ENCODE measurements at places on chromosomes 4 and X.

DNA sequence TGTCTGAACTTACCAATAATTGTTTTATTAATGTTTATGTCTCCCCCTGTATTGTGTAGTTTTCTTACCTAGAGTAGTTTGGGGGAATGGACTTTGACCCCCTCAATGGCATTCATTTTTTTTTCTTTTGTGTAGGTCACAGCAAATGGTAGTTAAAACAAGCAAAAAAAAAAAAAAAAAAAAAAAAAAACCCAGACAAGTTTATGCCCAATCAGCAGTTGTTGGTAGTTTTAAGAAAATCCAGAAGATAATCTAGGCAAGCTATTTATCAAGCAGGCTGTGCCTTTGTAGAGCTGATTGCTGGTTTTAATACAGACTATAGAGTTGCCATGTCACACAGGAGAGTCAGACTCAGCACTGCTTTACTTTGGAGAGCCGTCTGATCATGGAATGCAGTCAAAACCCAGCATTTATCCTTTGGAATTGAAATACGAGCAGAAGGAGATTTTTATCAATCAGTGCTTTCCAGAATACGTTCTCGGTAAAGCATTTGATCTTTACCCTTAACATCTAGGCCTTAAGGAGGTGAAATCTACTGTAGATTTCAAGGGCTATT, 16.6 kb downstream of the DCUN1D4 start:
- DNase-seq, result no peak

DNA sequence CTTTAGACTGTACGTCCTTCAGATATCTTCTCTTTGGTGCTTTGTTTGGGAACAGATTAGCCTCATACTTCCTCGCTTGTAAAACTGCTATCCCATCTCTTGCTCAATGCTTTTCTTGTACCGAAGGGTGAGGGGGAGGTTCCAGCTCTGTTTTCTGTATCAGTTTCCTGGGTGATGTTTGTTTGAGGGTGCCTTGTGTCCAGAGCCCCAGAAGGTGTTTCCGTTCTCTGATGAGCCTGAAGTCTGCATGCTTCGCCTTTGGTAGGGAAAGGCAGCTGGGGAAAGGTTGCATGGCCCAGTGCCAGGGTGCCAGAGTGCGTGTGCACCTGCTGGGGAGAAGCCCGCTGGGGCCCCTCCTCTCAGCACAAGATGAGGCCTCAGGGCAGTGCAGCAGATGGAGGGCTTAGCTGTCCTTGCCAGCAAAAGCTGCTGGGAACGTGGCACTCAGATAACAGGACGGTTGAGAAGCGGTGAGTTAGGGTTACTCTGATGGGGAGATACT, 73.7 kb downstream of the TBL1X start:
- DNase-seq, result no peak

- DNase-seq, result no peak
Measured at GRCh38 chr4:108035691-108036090, 46.0 kb downstream of the HADH start.

DNA sequence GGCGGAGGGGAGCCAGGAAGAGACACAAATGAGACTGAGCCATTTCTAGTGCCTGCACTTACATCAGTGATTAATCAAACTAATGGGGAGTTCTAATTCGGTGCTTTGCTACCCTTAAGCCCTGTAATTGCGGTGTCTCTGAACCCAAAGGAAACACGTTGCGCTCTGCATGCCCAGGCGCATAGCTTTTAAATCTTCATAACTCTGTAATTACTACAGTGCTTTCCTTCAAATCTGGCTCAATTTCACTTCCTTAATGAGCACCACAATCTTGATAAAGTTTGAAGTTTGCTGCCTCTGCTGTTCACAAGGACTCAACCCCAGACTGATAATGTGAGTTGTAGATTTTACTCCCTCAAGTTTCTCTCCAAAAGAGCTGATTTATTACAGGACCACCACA, 5.7 kb upstream of the NHS start:
- DNase-seq, result no peak

DNA sequence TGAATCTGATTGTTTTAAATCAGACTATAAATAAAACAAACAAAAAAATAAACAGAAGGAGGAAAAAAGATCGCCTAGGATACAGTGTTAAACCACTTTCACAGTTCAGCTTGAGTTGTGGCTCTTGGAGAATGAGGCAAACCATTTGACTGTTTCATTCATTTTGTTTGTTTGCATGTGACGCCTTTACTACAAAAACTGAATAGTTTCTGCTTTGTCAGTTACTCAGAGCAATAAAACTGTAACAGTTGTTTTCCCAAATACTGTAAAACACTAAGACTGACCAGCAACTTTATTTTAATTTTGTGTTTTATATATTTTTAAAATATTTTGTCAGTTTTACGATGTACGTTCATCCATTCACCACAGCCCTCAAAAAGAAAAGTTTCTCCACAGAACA, 214.5 kb downstream of the FBXW7 start:
- DNase-seq, result no peak

- DNase-seq, result no peak
Measured at GRCh38 chrX:68929332-68930150, 100.7 kb downstream of the EFNB1 start.

DNA sequence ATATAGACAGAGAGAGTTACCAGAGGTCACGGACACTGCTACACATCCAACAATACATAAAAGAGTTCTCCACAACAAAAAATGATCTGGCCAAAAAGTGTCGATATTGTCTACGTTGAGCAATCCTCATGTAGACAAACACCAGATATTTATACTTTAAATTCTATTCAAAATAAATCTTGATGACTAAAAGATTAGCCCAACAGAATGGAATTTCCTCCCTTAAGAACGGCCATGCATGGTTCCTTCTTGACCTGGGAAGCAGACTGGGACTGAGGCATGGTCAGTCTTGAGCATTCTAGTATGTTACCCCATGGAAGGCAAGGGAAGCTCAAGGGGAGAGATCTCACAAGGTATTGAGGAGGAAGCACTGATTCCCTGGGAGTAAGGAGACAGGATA, 43.5 kb downstream of the LHFPL1 start:
- no peak for DNase-seq

- no peak for DNase-seq
Measured at GRCh38 chr4:101307899-101308298, 39.4 kb downstream of the PPP3CA start.

DNA sequence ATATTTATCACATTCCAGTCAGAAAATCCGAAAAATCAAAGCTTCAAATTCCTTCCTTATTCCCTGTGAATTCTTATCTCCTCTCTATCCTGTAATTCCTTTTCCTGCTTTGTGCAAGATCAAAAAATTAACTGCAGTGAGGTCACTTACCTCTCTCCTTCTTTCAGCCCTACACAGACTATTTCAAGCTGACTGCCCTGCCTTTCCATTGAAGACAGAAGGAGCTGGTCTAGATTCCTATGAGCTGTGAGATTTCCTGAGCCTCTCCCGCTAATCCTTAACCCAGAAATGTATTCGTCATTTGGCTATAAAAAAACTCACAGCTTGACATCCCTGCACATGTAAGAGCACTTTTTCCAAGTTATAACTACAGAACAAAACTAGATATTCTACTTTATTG, 26.6 kb downstream of the TRIML2 start:
- no peak for DNase-seq

DNA sequence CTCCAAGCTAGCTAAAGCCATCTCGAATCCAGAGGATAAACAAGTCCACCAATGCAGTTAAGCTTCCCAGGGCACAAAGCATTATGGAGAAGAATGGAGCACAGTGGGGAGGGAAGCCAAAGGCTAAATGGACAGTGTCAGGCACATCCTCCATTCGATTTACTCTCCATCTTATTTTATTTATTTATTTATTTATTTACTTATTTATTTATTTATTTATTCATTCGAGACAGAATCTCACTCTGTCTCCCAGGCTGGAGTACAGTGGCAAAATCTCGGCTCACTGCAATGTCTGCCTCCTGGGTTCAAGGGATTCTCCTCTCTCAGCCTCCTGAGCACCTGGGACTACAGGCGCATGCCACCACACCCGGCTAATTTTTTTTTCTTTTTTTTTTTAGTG, 26.3 kb upstream of the EIF4E start:
- DNase-seq, result no peak

GRCh38 chr4:16833722-16834121, 64.7 kb downstream of the LDB2 start:
- no peak for DNase-seq

DNA sequence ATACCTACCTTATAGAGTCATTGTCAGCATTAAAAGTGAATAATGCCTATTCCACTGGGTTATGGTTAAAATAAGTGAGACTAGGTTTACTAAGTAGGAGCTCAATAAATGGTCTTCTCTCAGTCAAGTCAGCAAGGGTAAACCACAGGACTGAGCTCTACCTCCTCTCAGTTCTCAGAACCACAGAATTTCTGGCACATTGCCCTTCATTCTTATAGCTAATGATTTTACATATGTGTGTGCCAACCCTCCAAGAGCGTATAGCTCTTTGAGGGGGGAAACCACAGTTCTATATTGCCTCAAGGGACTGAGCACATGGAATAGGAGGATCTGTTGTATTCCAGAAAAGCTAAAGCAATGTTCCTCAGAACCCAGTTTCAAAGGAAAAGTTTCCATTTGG, 124.8 kb downstream of the ATG4A start:
- no peak for DNase-seq

- no peak for DNase-seq
Measured at GRCh38 chr4:182338063-182338462, 94.9 kb downstream of the TENM3 start.

DNA sequence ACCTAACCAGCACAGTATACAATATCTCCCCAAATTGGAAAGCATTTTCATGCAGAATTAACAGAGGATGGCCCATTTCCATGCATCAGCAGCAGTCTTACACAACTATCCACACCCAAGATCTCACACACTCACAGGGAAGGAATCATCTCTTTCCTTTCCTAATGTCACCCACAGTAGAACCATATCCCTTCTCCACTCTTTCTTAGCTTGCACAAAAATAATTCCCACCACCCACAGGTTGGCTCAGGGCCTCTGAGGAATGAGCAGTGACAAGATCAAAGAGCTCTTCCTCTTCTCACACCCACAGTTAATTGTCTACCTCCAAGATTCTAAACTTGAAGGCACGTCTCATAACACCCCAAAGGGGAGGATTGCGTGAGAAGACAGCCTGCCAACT, 217.7 kb upstream of the VEGFC start:
- no peak for DNase-seq

DNA sequence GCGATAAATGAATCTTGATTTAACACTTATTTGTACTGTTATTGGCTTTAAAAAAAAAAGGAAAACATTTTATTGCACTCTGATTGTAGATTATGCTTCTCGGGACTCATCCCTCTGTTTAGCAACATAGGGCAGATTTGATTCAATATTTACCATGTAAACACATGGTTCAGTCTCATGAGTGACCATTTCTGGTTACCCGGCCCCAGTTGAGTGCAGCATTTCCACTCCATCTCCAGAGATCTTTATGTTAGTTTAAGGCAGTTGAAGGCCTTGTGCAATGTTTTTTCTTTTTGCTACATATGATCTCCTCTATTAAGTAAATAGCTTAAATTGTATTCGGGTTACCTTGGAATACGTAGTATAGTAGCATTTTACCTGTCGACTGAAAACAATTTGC, 143.3 kb upstream of the RPS6KA3 start:
- no peak for DNase-seq

DNA sequence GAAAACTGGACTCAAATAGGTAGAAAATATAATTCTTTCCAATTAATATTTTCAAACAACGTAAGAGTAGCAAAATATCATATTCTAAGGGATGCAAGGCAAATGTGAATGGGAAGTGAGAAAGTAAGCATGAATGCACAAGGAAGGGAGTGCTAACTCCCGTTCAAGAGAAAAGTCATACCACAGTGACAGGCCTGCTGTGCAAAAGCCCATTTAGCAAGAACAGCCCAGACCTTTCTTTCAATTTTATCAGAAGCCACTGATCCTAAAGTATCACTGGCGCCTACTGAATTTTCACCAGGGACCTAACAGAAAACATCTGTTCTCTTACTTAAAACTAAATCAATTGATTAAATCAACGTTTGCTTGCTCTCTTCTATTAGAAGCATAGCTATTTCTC, 157.9 kb upstream of the DKK2 start:
- DNase-seq, result no peak

- DNase-seq, result no peak
Measured at GRCh38 chr4:94304365-94304971, 38.2 kb downstream of the HPGDS start.

DNA sequence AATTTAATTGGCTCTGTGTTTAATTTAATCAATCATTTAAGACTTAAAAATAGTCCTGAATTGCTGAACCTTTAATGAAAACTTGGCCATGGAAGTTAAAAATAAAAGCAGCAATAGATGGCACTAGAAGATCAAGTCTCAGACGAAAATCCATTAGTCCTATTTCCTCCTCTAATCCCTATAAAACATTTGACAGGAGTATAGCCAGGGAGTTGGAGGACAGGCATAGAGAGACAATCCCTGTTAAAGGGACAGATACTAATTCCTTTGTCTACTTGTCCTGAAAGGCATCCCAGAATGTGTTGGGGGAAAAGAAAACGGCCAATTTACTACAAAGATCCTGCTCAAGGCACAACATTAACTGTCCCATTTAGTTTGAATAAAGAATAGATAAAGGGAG, 276.3 kb upstream of the TACR3 start:
- DNase-seq, result no peak

DNA sequence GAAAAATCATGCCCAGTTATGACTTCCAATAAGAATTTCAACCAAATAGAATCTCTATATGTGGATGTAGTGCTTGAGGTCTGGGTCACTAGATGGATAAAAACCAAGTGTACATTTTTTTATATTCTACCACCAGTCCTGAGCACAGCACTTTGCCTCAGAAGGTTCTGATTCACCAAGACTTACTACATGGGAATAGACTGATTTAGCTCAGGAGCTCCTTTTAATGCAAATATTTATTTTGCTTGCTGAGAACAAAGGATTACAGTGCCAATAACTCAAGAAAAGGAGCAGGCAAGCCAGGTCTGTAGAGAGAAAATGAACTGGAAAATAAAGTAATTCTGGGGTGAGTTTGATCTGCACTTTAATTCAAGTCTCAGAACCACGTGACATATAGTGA, 6.4 kb upstream of the XK start:
- DNase-seq, result no peak

GRCh38 chr4:34676400-34676799, 1567.9 kb downstream of the ARAP2 start:
- DNase-seq, result no peak

- DNase-seq, result no peak
Measured at GRCh38 chrX:84358271-84358670, 144.0 kb downstream of the HDX start.

DNA sequence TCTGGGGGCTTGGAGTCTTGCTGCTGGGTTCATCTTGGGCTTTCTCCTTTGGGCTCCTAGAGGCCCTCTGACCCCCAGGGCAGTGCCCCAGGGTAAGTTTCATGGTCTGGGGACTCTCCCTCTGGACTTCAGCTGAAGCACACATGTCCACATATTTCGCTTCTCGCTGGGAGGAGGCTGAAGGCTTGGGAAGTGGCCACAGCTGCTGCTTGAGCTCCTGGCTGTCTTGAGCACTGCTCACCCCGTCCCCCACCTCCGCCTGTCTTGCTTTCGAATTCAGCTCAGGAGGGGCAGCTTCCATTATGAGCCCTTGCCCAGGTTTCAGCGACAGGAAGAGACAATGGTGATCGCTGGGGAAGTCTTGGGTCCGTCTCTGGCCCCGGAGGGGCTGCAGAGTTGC, 3.7 kb downstream of the C4orf54 start:
- DNase-seq, result no peak

- DNase-seq, result no peak
Measured at GRCh38 chr4:161704653-161705052, 459.1 kb downstream of the FSTL5 start.

- DNase-seq, result no peak
Measured at GRCh38 chrX:100447655-100448397, 37.8 kb upstream of the PCDH19 start.

Data from stimulated activated CD4-positive, alpha-beta T cell treated with anti-CD3 and anti-CD28 coated beads, Interleukin-2, amount 100 ng/mL, for 4 hours (primary cell).